ENCODE measurements at places on chromosomes 1 and 21.

- no peak for DNase-seq
Observed at GRCh38 chr21:42466700-42467099, 29.3 kb downstream of the RSPH1 start.

GRCh38 chr1:233940908-233941307, 36.4 kb downstream of the SLC35F3 start:
- DNase-seq = no peak

DNA sequence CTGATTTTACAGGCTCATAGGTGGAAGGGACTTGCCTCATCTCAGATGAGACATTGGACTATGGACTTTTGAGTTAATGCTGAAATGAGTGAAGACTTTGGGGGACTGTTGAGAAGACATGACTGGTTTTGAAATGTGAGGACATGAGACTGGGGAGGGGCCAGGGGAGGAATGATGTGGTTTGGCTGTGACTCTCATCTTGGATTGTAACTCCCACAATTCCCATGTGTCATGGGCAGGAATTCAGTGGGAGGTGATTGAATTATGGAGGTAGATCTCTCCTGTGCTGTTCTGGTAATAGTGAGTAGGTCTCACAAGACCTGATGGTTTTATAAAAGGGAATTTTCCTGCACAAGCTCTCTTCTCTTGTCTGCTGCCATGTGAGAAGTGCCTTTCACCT, 20.8 kb downstream of the SCYL3 start:
- no peak for DNase-seq

DNA sequence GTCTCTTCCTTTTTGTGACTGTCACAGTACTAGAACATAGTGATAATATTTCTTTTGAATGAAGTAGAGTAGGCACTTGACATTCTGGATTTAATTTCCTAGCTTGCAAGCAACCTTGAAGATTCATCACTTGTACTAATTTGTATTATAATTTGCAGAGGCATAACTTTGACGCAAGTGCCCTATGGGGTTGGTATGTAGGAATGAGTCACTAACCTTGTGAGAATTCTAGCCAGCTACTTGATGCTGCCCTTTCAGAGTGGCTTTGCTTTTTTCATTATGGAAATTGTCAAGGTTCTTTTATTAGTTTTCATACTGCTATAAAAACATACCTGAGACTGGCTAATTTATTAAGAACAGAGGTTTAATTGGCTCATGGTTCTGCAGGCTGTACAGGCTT, 13.7 kb upstream of the DPH5 start:
- no peak for DNase-seq

DNA sequence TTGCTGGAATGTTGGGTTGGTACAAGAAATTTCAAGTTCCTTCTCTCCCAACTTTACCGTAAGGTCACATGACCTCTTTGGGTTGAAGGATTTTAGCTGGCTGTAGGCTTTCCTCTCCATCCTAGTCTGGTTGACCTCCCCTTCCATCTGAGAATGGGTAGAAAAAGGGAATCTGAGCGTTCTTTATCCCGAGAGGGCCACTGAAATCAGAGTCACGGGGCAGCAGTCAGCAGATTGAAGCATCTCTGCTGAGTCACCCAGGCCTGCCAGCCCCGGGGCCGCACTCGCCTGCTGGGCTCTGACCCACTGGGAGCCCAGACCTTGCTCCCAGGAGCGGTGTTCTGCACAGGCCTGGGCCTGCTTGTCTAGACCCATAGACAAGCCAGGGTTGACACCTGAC, 31.0 kb downstream of the TMCC2 start:
- DNase-seq = no peak

DNA sequence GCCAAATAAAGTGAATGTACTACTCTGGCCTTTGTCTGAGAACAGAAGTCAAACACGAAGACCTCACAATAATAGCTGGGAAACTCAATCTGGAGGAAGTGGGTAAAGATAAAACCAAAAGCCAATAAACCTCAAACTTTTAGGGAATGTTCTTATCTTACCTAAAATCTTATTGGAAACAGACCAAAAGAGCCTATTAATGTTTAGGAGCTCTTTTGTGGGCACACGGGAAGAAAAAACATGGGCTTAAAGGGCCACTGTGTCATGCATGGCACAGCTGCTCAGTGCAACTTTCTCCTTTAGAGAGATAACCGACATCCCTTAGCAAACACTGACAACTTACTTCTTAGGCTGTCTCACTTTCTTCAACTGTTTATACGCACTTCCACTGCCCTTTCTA, 16.1 kb downstream of the EIF2B3 start:
- DNase-seq = no peak

DNA sequence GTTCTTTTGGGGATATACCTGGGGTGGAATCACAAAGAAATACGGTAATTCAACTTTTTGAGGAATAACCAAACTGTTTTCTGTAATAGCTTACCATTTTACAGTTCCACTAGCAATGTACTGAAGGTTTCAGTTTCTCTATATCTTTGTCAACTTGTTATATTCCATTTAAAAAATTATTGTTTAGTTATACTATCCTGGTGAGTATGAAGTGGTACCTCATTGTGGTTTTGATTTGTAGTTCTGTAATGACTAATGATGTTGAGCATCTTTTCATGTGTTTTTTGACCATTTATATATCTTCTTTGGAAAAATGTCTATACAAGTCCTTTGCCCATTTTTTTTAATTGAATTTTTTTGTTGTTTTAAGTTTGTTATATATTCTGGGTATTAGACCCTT, 39.4 kb downstream of the MAST2 start:
- no peak for DNase-seq

- DNase-seq = no peak
Observed at GRCh38 chr1:172867216-172867818, 183.4 kb downstream of the TNFSF18 start.

DNA sequence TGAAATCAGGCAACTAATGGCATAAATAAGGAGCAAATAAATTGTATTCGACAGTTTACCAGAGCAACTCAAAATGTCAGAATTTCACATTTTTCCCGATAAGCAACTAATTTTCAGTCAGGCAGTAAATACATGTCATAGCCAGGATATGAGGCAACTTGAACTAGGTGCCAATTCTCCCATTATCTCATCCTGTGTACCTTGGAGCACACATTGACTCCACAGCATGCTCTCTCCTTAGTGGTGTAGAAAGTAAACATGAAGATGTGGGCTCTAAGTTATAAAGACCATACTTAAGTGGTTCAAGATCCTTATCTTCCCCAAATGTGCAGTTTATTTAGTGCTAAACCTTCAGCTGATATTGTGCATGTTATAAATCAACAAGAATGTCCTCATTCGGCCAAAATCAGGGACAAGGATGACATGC, 197.8 kb downstream of the VAV3 start:
- no peak for DNase-seq

DNA sequence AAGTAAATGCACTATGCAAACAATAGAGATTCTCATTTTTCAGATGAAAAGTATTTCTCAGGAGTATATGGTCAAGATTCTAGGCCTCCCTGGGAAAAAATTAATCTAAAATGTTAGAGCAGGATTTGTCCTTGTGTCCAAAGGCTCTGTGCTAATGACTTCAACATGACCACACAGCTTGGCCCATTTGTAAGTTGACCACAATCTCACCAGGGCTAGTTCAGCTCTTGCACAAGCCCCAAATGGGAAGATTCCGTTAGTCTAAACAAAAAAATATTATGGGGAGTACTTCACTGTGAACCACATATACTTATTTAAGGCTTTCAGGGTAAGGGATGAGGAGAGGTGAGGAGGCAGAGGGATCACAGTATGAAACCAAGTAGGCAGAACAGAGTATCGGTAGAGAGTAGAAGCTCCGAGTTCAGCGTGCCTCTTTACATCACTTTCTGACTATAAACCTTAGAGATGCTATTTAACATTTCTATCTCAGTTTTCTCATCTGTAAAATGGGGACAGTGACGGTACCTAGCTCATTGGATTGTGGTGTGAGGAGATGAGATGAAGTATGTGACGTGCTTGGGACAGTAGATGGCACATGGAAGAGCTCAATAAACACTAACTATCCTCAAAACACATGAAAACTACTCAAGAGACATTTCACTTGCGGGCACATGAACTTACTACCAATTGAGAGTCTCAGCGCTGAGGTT, 37.8 kb upstream of the CTTNBP2NL start:
- DNase-seq = no peak

DNA sequence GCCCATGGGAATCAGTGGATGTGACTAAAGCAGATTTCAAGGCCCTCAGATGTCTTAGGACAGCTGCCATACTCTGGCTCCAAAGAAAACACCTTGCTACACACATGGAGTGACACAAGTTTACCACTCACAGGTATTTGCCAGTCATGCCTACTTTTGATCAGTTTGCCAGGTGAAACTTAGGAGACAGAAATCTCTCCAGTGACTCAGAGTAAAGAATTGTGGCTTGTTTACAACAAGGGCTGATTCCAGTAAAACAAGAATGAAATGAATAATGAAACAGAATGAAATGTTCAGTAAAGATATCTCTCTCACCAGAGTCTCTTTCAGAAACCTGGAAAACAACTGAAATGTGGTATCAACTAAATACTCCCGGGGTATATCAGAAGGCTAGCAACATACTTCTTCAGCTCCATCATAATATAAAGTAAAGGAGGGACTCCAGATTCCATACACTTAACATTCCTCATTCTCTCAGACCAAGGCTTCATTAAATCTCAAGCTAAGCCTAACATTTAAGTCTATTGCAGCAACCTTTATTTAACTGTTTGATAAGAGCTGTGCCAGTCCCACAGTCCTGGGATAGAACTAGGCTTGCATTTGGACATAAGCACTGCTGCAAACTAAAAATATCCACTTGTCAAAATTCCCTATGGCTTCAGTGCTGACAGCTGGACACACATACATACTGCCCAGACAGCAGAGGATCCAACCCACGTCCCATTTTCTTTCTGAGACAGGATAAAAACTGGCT, 143.3 kb downstream of the SIPA1L2 start:
- no peak for DNase-seq
